K562 (cell line): ENCODE measurements at places on chromosomes 5 and 9. TPM values are rescaled to one million over a fixed set of nuclear protein-coding genes. Genes with fewer than 3 reads are reported as not detected.

Gene RUSC2
- 11.9 and 12.8 TPM in 2 replicates for total RNA-seq

Gene LCN15
- not detected in 2 replicates for total RNA-seq

Gene BTNL9
- 42.7 and 50.7 TPM in 2 replicates for total RNA-seq

Gene NFIB
- 3.0 and 3.4 TPM in 2 replicates for total RNA-seq

Gene CNTRL
- total RNA-seq, result 19.0 and 20.5 TPM in 2 replicates

Gene FBXL7
- 0.04 and 0.09 TPM in 2 replicates for total RNA-seq

Gene SIMC1
- total RNA-seq, result 25.4 and 29.8 TPM in 2 replicates

Gene ADAMTSL1
- total RNA-seq, result not detected in 2 replicates

Gene SNX2
- 43.6 and 45.8 TPM in 2 replicates for total RNA-seq

Gene WDR38
- total RNA-seq, result not detected in 2 replicates

Gene MCTP1
- 0.04 and 0.31 TPM in 2 replicates for total RNA-seq
